Naive thymus-derived CD4-positive, alpha-beta T cell (primary cell): ENCODE measurements at places on chromosomes 5 and 9. TPM values are rescaled to one million over a fixed set of nuclear protein-coding genes. Genes with fewer than 3 reads are reported as not detected.

GRCh38 chr9:31304576-31304975, 1079.9 kb upstream of the ACO1 start:
- DNase-seq = no peak

GRCh38 chr5:67561151-67561932, 364.7 kb upstream of the CD180 start:
- no peak for DNase-seq

The IL31RA gene
- not detected for polyA plus RNA-seq

The RLN1 gene
- polyA plus RNA-seq = 3.1 TPM
